ENCODE measurements at places on chromosomes 4 and X.

- DNase-seq = no peak
These were observed 194.0 kb upstream of the MAB21L2 start for GRCh38 chr4:150387981-150388380.

GRCh38 chrX:24301806-24302205 lies 12.1 kb downstream of the SUPT20HL2 start:
- DNase-seq = no peak

DNA sequence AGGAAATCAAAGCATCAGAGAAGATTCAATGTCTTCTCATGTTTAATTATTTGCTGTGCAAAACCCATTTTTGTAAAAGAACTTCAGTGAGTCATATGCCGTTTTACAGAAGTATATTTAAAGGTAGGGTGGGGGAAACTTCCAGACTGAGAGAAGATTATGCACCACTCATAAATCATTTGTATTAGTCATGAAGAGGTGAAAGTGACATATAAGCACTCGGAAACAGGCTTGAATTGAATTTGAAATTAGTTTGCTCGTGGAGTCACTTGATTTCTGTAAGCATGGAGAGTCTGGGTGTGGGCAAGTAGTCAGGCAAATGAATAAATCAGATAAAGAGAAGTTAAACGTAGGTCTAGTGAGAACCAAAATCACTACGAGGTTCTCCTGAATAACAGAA lies 335.1 kb downstream of the ANK2 start:
- no peak for DNase-seq

DNA sequence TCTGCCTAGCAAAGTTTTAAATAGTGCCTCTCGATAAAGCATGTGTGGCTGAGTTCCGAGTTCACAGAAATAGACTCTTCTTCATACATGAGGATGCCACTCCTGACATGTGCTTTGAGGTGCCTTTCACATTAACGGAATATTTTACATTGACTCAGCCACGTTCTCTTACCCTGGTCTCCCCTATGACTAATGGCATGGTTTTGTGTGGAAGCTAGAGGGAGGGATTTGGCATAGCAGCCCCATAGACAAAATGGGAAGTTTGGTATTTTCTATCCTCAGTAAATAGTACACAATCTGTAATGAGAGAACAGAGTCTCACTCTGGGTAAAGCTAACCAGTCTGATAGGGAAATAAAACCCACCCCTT lies 68.9 kb downstream of the PCDH19 start:
- DNase-seq = no peak

DNA sequence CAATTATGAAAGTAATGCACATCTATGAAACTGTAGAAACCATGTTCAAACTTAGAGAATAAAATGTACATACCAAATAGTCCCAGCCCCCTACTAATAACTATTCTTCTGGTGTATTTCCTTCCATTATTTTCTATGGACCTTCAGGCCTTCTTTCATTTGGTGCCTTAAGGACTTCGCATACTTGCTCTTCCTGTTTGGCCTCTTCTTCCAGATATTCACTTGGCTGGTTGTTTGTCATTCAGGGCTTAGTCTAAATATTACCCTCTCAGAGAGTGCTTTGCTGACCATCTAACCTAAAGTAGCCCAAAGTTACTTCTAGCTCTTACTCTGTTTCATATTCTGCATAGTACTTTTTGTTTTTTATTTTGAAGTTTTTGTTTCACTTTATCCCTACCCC lies 70.3 kb upstream of the ARMCX2 start:
- DNase-seq = no peak

DNA sequence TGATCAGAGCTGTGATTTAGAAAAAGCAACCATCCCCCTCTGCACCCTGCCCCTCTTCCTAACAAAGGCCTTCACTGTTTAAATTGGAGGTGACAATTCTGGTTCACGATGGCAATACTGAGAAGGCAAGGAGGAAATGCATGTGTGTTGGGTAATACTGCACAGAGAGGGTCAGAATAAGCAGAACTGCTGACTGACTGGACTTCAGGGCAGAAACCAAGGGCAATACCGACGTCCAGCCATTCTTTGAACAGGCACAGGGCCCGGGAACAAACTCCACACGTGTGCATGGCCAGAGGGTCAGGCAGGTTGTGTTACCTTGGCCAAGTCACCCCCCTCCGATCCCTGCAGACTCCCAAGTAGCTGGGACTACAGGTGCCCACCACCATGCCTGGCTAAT lies 6.0 kb downstream of the ACSL1 start:
- no peak for DNase-seq

DNA sequence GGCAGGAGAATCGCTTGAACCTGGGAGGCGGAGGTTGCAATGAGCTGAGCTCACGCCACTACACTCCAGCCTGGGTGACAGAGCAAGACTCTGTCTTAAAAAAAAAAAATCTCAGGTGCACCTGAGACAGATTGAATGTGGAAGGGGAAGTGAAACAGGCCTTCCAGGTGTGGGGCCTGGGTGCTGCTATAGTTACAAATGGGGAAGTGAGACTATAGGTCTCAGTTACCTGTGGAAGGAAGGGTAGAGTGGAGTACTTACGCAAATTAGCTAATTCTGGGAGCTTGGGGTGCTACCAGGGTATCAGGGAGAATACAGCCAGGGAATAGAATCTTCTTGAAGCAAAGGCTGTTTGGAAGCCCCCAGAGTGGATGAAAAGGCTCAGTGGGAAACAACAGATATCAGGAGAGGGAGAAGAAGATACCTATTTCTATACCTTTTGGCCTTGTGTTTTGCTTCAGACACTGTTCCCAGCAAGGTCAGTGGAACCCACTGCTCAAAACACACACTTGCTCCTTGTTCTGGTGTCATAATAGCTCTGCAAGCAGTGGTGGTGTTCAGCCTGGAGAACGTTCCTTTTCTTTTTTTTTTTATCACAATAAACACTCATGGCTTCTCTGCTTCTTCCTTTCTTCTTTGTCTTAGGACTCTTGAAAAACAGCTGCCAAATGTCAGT lies 7.0 kb downstream of the CD38 start:
- DNase-seq = no peak

DNA sequence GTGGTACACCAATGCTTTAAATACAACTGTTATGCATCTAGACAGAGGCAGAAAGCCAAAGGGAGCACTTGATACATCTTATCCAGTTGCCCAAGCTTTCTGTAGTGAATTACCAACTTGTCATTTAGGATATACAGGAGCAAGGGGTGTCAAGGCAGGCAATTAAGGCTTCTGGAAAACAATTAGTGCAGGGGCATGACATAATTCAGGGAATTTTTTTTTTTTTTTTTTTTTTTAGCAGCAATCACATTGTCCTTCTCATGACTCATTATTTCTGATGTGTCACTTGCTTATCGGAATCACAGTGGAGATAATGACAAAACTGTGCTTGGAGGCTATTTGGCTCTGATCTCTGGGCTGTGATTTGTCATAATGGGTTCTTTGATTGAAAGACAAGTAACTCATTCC lies 259.5 kb downstream of the ARHGAP24 start:
- DNase-seq = no peak

- no peak for DNase-seq
These were observed 695.2 kb downstream of the GRXCR1 start for GRCh38 chr4:43587758-43588157.

- no peak for DNase-seq
These were observed 77.9 kb upstream of the DKK2 start for GRCh38 chr4:107114059-107114458.

GRCh38 chr4:110623718-110624397 lies 981 bp upstream of the PITX2 start:
- DNase-seq = no peak

GRCh38 chr4:110926841-110927400 lies 304.0 kb upstream of the PITX2 start:
- DNase-seq = no peak

- no peak for DNase-seq
These were observed 425.7 kb downstream of the PABPC4L start for GRCh38 chr4:133775881-133776280.

DNA sequence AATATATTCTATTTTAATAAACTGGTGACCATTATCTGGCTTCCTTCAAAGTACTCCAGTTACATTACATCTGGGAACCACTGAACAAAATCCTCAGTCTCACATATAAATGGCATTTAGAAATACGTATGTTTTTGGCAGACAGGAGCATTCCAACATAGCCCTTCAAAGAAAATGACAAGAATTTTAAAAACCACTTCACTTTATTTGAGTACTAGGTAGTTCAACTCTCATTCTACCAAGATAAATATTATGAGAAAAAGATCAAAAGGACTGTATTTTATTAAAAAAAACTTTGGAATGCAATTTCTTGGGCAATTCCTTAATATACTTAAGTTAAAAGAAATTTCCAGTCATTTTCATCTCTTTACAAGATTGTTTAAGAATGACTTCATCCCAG lies 17.6 kb downstream of the TNIP3 start:
- no peak for DNase-seq

DNA sequence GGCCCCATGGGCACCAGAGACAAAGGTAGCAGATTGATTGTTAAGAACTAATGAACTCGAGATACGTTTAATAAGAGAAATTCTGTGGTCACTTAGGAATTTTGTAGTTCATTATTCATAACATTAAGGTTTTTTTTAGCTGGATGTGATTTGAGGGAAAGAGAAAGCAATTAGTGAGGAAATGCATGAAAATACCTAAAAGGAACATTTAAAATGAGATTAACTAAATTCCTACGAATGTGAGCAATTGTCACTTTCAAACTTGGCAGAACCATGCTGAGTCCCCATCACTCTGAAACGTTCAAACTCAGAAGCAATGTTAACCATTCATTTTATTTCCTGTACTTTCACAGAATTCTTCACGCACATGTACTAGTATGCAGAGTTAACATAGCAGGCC lies 5.9 kb downstream of the PRMT9 start:
- DNase-seq = no peak

DNA sequence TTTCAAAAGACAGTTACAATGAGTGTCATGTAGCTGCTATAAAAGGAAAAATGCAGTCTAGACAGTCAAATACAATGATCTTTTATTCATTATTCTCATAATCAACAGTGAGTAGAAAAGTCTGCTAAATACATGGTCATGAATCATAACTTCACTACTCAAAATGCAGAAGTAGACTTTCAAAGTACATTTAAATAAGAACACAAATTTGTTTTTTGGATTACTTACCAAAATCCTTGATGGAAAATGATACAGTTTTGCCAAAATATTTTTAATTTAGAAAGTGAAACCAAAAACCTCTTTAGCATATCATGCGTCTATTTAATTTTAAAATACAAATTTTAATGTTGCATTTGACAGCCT lies 4.9 kb downstream of the ACSL4 start:
- no peak for DNase-seq

- DNase-seq = no peak
These were observed 89.7 kb downstream of the ZNF718 start for GRCh38 chr4:213971-214370.

GRCh38 chr4:94472056-94472826 lies 20.5 kb downstream of the PDLIM5 start:
- no peak for DNase-seq

GRCh38 chr4:67608027-67608426 lies 49.5 kb downstream of the STAP1 start:
- DNase-seq = no peak

DNA sequence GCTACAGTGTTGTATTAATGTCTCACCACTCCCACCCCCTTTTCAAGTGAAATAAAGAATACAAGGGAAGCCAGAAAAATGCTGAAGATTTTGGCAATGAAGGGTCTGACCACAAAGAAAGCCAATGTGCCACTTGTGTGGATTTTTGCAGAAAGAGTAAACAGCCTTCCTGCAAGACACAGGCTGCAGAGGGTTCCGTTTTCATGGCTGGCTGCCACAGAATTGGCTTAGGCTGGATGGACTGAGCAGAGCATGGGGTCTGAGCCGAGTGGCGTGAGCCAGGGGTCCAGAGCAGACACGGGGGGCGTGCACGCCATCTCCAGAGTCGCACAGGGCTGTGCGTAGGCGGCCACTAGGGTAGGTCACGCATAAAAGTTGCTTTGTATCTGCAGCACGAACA lies 69.2 kb downstream of the MTNR1A start:
- DNase-seq = no peak

- DNase-seq = no peak
These were observed 50.2 kb downstream of the RPGR start for GRCh38 chrX:38277136-38277535.

DNA sequence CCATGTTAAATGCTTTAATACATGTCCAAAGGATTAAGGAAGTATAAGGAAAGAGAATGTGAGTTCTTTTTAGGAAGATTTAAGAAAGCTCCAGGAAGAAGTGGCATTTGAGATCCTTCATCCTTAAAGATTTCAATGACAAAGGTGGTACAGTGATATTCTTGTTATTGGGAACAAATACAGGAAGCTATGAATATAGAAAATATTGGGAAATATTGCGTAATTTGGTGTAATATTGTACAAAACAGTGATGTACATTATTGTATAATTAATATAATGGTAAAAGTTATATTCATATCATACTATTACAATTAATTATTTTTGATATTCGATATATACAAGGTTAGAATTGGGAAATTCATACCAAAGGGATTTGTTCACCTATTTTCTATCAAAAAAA lies 937.9 kb downstream of the CCSER1 start:
- no peak for DNase-seq

GRCh38 chr4:111610681-111611080 lies 534.6 kb upstream of the FAM241A start:
- DNase-seq = no peak

GRCh38 chr4:140057701-140058100 lies 96.3 kb downstream of the MAML3 start:
- DNase-seq = no peak

DNA sequence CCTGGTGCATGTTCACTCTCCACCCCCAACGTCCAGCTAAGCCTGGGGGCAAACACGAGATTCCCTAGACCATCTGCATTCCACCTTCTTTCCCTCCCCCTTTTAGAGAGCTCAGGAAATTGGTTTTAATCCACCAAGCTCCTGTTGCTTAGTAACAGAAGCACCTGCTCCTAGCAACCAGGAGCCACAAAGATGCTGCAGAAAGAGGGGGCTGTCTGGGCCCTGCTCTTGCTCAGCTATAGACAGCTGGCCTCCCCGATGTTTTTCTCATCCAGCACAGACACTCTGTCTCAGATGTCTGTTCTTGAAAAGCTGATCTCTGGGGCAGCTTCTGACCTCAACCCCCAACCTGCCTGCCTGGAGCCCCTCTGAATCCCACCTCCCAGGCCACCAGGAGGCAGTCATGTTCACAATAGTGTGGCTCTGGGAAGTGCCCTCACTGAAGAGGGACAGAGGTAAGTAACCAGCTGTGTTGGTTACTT lies 71.5 kb downstream of the SLC16A2 start:
- no peak for DNase-seq

DNA sequence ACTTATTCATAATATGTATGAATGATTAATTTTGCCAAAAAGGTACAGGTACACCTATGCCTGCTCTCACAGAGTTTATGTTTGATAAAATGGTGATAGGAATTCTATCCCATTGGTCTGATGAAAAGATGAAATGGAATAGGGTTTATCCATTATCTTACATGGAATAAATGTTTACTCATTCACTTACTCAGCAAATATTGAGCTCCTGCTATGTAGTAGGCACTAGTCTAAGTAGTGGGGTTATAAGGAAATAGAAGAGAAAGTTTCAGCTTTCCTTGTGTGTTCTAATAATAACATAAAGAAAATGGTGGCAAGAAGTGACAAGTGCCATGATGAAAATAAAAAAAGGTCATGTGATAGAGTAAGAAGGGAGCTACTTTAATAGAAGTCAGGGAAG lies 12.4 kb upstream of the SLC10A7 start:
- no peak for DNase-seq

- DNase-seq = no peak
These were observed 80.8 kb upstream of the RPS6KA3 start for GRCh38 chrX:20347481-20347880.

- no peak for DNase-seq
These were observed 240.3 kb downstream of the IL1RAPL2 start for GRCh38 chrX:104806346-104806745.

GRCh38 chrX:104288269-104288668 lies 33.5 kb upstream of the ESX1 start:
- DNase-seq = no peak

- no peak for DNase-seq
These were observed 26.4 kb downstream of the NAT8L start for GRCh38 chr4:2085496-2085901.
